ENCODE measurements at places on chromosomes 2 and 18.

DNA sequence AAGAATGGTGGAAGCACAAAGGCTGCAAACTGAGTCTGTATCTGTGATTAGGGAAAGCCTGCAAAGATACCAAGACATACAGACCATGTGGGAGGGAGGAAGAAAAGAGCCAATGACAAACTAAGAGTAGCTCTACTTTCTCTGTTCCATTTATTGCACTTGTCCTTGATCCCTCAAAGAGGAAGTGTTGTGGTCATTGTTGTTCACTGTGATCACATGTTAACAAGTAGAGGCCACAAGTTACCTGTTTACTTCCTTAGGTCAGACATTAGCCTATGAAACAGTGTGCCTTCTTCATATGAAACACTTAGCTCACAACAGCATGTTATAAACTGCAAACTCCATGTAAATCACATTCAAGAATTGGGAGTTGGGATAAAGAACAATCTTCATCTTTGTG, 32.6 kb downstream of the MAP2 start:
- H3K36me3 ChIP-seq = no peaks in the 10 kb centered on the region
- H3K27ac ChIP-seq = no peak overlapping the region
- H3K27me3 ChIP-seq = no peaks in the 10 kb centered on the region
- DNase-seq = no peak
- no peak overlapping the region for H3K4me3 ChIP-seq
- H3K4me1 ChIP-seq = no peaks in the 10 kb centered on the region

GRCh38 chr2:233532971-233533370, 33.6 kb downstream of the USP40 start:
- no peak for DNase-seq
- no peak overlapping the region for H3K27ac ChIP-seq
- H3K4me3 ChIP-seq = no peak overlapping the region
- no peaks in the 10 kb centered on the region for H3K36me3 ChIP-seq
- H3K27me3 ChIP-seq = no peaks in the 10 kb centered on the region

DNA sequence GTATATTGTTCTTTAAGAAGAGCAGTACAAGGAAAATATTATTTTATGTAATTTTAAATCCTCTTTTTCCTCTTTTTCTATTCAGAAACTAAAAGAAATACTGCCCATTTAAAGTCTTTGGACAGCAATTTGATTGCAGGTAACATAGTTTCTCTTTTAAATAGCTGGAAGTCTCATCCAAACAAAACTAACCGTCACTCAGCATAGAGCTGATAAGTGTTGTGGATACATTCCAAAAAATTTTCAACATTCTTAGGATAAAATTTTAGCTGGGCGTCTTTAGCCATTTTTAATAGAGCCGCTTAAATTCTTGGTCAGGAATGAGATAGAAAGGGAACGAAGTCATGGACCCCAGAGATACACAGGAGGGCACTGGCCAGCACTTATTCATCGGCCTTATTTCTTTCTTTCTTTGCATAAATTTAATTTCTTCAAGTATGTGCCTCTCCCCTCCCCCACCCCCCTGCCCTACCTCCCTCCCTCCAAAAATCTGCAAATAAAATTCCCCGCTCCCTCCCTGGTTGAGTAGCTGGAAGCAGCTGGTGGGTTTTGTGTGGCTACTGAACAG, 81.7 kb downstream of the GBX2 start:
- no peak for DNase-seq
- H3K4me3 ChIP-seq = no peak overlapping the region
- H3K27me3 ChIP-seq = no peaks in the 10 kb centered on the region
- no peak overlapping the region for H3K27ac ChIP-seq
- no peaks in the 10 kb centered on the region for H3K4me1 ChIP-seq

GRCh38 chr2:32977228-32977758, 30.5 kb downstream of the LTBP1 start:
- H3K27ac ChIP-seq = no peak overlapping the region
- H3K27me3 ChIP-seq = no peaks in the 10 kb centered on the region
- peak; percentile 32 for DNase-seq
- H3K36me3 ChIP-seq = no peaks in the 10 kb centered on the region

- H3K27ac ChIP-seq = no peak overlapping the region
- DNase-seq = no peak
- H3K36me3 ChIP-seq = no peaks in the 10 kb centered on the region
- H3K4me3 ChIP-seq = no peak overlapping the region
- no peaks in the 10 kb centered on the region for H3K4me1 ChIP-seq
Observed at GRCh38 chr2:196295005-196295404, 123.6 kb upstream of the STK17B start.

DNA sequence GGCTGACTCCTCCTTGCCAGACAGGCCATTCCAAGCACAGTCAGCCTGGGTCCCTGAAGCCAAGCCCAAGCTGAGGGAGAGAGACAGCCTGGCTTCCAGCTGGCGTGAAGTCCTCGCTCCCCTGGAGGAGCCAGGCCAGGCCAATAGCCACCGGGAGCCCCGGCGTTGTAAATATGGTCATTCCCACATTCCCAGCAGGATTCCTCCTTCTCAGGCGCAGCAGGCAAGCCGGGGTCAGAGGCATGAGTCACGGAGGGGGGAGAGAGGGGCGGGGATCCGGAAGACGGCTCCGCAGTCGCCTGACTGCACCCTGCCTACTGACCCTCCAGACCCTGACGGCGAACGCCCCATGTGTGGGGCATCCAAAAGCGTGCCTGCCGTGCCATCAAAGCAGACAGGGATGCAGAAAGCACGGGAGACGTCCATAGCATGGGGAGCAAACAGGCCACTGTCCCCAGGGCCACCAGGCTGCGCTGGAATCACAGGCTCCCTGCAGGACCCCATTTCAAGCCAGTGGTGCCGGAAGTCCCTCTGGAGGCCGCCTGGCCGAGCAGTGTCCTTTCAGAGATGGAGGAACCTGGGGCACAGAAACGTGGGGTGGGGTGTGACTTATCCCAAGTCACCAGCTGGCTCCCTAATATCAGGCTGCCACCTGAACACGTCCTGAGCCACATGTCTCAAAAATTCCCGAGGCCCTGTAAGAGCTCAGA, 48.2 kb downstream of the TWIST2 start:
- H3K27me3 ChIP-seq = no peaks in the 10 kb centered on the region
- H3K4me3 ChIP-seq = no peak overlapping the region

GRCh38 chr2:55547001-55547400, 27.5 kb downstream of the CFAP36 start:
- H3K4me1 ChIP-seq = no peaks in the 10 kb centered on the region
- H3K27me3 ChIP-seq = no peaks in the 10 kb centered on the region
- no peak for DNase-seq
- no peaks in the 10 kb centered on the region for H3K36me3 ChIP-seq
- H3K4me3 ChIP-seq = no peak overlapping the region

DNA sequence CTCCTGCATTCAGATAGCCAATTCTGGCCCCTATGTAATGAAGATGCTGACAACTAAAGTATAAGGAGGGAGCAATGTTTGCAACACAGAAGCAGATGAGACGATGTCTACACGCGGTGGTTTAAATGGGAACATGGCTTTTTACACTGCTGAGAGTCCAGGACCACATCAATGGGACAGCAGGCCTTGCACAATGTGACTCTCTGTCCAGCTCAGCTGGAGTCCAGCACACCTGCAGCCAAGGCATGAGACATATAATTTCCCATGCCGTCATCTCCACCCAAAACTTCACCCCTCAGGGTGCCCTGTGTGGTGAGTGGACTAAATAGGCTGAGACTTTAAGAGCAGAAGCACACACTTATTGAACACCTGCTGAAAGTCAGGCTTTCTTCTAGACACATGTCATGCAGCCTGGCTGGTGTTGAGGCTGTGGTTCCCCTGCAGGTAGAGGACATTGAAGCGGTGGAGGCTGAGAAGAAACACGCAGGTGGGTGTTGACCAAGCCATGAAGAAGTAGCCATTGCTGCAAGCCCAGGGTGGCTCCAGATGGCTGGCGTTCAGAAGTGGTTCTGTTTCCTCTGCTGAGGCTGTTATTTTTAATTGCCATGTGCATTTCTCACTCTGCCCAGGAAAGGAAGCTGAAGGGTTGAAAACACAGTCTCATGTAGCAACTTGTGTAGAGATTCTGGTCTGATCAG, 345.6 kb downstream of the MYCN start:
- no peak overlapping the region for H3K27ac ChIP-seq
- H3K4me1 ChIP-seq = no peaks in the 10 kb centered on the region
- H3K36me3 ChIP-seq = no peaks in the 10 kb centered on the region
- no peak overlapping the region for H3K4me3 ChIP-seq
- no peak for DNase-seq
- H3K27me3 ChIP-seq = no peaks in the 10 kb centered on the region

GRCh38 chr2:201697899-201698298, 545 bp downstream of the MPP4 start:
- DNase-seq = no peak
- no peak overlapping the region for H3K27ac ChIP-seq
- H3K4me3 ChIP-seq = no peak overlapping the region

- H3K4me1 ChIP-seq = no peaks in the 10 kb centered on the region
- H3K36me3 ChIP-seq = no peaks in the 10 kb centered on the region
- no peak overlapping the region for H3K27ac ChIP-seq
Observed at GRCh38 chr18:40094441-40094840, 1860.6 kb upstream of the PIK3C3 start.

- H3K4me1 ChIP-seq = peaks cover 7% of the 10 kb centered on the region
- no peaks in the 10 kb centered on the region for H3K36me3 ChIP-seq
- DNase-seq = no peak
- H3K4me3 ChIP-seq = peak overlapping the region; percentile 90
Observed at GRCh38 chr18:3260995-3261372, 949 bp upstream of the MYL12B start.

- H3K4me3 ChIP-seq = no peak overlapping the region
- no peaks in the 10 kb centered on the region for H3K27me3 ChIP-seq
- no peaks in the 10 kb centered on the region for H3K36me3 ChIP-seq
- DNase-seq = no peak
- no peak overlapping the region for H3K27ac ChIP-seq
Observed at GRCh38 chr2:169190197-169190775, 120.9 kb downstream of the DHRS9 start.

All from prostate gland (tissue), 2 donors.